H7 (cell line): ENCODE measurements at places on chromosomes 11 and 22.
A peak's percentile ranks its signal among the peaks of the same experiment; 100 is the strongest.

GRCh38 chr22:40044870-40045834, 50.4 kb downstream of the FAM83F start:
- peak; percentile 92 for DNase-seq

GRCh38 chr22:24353121-24353520, 74.3 kb upstream of the ADORA2A start:
- no peak for DNase-seq

DNA sequence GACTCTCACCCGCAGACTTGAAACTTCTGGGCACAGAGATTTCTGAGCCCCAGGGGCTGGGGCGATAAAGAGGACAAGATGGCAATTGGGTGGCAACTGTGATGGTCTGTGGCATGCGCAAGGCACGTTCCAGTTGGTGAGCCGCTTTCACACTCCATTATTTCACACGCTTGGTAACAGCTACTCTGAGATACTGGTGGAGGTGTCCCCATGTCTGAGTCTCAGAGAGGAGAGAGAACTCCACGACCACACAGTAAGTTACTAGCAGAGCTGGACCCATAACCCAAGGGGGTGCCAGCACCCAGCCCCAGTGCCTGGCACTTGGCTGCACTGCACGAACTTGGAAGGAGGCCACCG, 6.0 kb upstream of the KCNJ4 start:
- peak; percentile 40 for DNase-seq

DNA sequence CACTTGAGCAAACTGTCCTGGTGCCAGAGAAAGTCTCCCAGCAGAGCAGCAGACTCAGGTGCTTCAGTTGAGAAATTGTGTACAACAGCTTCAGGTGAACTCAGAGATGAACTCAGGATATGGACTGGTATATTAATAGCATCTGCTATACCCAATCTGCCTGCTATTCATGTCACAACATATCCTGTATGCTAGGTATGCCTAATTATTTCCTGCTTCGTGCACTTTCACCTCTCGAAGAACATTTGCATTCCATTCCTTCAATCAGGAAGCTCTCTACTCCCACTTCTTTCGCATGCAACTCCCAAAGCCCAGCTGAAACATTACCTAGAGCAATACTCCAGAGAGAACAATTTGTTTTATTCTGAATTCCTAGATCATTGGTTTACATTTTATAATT, 207.7 kb downstream of the KCNA4 start:
- no peak for DNase-seq

- peak; percentile 50 for DNase-seq
These were observed 32.5 kb upstream of the ATXN10 start for GRCh38 chr22:45638834-45639746.

DNA sequence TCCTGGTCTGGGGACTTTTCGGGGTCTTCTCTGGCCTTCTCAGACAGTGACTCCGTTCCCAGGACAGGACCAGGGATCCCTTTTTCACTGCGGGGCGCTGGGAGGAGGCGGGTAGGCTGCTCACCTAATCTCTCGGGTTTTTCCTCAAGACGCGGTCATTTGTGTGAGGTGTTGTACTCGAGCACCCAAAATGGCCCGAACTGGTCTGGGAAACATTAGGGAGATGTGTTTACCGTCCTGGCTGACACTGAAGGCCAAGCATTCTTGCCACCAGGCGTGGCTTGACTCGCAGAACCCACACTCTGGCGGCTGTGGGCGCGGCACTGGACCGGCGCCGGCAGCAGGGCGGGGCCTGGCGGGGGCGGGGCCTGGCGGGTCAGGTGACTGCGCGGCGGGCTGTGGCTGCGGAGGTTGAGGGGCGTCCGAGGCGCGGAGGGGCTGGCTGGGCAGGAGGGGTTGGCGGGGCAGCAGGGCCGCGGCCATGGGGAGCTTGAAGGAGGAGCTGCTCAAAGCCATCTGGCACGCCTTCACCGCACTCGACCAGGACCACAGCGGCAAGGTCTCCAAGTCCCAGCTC, at the start of gene SWAP70:
TSS of gene SWAP70 (plus strand) at position 379 of the 577 bp plus-strand sequence. CDS start at position 482, 103 bp downstream.
- DNase-seq: peak; percentile 94

DNA sequence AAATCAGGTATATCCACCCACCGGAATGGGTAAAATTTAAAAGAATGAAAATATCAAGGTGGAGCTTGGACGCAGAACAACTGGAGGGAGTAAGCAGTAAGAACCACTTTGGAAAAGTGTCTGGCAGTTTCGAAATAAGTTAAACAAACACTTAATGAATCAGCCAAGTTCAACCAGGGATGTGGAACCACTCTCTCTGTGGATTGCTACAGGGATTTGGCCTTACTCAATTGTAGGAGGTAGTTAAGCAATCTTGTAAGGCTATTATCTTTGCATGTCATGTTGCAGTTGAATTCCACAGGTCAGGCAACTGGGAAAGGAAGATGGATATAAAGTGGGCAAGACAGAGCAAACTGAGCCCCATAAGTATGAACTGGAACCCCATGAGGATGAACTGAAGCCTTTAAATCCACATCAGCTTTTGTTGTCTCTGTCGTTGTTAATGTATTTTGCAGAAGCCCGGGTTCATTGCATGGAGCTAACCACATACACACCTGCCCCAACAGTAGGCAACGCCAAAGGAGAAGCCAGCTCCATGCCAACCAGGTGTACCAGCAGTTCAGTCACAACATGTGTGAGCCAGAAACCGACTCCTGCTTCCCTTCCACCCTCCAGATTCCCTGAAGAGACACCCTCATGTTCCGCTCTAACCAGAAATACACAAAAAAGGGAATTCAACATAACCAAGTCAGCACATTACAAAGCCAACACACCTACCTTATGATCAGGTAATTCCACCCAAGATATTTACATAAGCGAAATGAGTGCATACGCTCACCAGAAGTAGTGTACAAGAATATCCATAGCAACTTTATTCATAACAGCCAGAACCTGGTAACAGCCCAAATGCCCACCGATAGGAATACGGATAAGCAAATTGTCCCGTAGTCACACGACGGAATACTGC, 8.0 kb upstream of the SLC43A3 start:
- DNase-seq: no peak

DNA sequence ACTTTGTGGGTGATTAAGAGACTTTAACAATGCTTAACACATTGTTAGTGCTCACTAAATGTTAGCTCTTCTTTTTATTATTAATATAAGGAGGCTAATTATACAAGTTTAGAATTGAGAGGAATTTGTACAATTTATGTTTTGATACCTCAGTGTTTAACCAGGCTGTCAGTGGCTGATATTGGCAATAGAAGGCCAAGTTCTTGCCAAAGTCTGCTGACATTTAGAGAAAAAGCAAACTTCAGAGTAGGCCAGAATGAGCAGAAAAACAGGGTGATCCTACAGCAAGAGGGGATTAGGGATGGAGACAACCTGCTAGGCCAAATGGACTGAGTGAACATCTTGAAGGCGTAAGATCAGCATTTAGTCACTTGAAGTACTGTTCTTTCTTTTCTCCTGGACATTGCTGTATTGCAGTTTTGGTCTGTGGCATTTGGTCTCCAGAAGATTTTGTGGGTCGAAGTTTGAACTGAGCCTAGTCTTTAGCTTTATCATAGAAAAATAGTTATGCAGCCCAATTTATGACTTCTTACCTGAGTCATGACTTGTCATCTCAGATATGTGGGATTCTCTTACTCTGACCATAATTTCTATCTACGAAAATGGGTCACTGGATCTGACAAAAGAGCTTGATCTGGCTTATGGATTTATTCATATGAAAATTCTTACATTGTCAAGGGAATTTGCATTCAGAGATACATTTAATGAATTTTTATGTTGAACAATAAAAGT, 9.0 kb downstream of the TRIM44 start:
- no peak for DNase-seq
